ENCODE measurements at places on chromosomes 1 and 21. TPM values are rescaled to one million over a fixed set of nuclear protein-coding genes. Genes with fewer than 3 reads are reported as not detected.

- no peak for DNase-seq
These were observed 120.6 kb downstream of the SYF2 start for GRCh38 chr1:25111706-25112105.

DNA sequence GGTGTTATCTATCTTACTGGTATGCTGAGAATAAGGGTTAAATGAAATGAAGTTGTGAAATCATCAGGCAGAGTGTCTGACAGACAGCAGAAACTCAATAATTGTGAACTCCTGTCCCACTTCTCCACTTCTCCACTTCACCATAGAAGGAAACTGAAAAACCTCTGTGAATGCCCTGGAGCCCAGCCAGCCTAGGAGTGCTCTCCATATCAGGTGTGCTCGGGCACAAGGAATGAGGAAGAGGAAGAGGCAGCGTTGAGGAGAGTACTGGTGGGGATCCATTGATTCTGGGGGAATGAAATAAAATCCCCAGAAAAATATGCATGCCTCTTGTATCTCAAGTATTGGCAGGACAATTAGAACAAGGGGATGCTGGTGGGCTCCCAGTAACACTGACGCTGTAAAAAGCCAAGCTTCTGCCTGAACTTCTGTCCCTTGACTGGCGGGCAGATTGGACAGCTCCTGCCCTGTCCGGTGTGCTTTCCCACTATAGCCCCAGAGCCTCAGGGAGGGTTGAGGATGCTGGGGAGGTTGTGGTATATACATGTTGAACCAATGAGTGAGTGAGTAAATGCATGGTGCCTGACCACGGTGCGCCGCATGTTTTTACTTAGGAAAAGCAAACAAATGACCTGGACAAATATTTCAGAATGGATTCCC is 47.7 kb downstream of the NMNAT2 start:
- no peak for DNase-seq

DNA sequence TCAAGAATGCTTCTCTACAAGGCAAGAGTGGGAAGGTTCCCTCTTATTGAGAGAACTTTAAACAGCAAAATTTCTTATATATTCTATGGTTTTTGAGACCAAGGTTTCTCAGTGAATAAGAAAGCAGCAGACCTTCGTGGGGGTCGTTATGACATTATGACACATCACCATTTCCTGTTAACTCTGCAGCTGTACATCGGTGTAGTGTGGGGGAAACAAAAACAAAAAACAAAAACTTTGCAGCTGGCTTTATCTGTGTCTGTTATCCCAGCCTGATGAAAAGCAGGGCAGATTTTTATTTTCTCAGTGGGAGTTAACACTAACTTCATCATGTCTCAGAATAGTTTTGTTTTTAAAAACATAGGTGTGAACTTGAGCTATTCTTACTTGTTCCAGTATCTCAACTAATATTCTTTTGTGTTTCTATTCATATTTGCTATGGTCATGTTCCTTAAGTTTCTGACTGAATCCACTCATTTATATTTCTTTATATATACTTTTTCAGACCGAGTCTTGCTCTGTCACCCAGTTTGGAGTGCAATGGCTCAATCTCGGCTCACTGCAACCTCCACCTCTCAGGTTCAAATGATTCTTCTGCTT is 2.1 kb downstream of the SDE2 start:
- no peak for DNase-seq

DNA sequence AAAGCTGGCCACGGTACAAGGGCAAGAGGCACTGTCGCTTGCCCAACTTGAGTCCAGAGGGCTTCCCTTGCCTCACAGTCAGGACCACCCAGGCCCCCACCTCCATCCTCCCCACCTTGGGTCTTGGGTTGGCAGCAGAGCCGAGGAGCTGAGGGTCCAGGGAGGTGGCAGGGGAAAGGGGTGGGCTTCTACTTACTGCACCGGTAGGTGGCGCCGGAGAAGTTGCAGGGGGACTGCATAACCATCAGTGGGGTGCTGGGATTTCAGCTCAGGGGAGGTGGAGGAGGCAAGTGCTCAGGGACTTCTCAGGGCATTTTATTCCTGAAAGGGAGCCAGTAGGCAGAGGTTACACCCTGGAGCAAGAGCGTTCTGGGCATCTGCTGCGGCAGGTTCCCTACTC is 44.0 kb downstream of the TRIM62 start:
- DNase-seq: peak; percentile 60

GRCh38 chr1:178010674-178011464 is 41.0 kb upstream of the SEC16B start:
- DNase-seq: no peak

DNA sequence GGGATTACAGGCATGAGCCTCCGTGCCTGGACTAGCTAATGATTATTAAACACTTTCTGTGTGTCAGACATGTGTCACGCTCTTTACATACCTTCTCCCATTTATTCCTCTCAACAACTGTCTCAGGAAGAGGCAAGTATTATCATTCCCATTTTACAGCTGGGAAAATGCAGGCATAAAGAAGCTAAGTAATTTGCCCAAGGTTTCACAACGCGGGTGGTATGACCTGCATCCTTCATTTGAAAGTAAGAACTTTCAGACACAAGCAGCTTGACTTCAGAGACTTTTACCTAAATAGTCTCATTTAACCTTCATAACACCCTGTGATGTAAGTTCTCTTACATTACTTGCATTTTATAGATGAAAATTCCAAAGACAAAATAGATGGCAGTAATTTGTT is 1.0 kb upstream of the ZSCAN20 start:
- DNase-seq: no peak

- DNase-seq: no peak
These were observed 11.2 kb upstream of the IVNS1ABP start for GRCh38 chr1:185328255-185328654.

Gene NRAS
- 40.0 TPM for total RNA-seq

Gene ARHGAP30
- total RNA-seq: 1.4 TPM

Gene OR2T35
- not detected for total RNA-seq

Gene ATAD3C
- 2.9 TPM for total RNA-seq

Gene TMOD4
- 0.77 TPM for total RNA-seq
